ENCODE measurements at places on chromosomes 7 and 10.
A peak's percentile ranks its signal among the peaks of the same experiment; 100 is the strongest.

- no peak for DNase-seq
These were observed 21.1 kb downstream of the LIMK1 start for GRCh38 chr7:74104702-74105101.

DNA sequence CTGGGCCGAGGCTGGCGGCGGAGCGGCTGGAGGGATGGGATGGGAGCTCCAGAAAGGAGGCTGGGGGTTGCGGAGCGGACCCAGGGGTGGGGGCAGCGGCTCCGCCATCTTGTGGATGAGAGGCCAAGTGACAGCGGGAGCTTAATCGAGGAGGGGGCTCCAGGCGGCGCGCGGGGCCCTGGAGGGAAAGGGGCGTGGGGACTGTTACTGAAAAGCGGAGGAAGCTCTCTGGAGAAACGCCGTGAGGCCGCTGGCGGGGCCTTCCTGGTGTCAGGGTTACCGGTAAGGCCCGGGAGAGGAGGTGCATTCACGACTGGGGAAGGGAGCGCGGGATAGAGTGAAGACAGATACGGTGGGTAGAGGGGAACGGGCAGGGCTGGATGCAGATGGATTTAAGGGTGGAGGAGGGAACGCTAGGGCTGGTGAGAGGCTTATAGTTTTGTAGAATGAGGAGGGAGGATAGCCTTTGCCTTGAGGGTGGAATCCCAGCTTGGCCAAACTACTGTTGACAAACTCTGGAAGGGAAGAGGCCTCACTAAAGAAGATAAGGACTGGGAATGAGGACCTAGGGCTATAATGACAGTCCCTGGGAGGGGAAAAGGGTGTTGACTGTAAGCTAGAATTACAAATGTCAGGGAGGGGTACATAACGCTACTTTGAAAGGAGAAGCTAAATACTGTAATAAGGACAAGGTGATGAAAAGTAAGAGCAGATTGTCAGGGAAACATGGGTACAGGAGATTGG lies 535 bp downstream of the BTRC start:
- DNase-seq, result peak; percentile 3

DNA sequence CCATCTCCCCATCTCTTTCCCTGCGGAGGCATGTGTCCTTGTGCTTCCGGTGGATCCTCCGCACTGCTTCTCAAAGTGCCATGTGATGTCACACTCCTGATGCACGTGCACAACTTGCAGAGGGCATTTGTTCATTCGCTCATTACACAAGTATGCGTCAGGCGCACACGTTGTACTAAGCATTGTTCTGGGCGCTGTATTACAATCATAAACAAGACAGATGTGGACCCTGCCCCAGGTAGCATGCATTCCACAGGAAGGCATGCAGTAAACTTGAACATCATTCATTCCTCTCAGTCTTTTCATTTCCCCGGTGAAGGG lies 9.0 kb upstream of the RAMP3 start:
- no peak for DNase-seq

- DNase-seq, result no peak
These were observed 184.2 kb downstream of the GPAM start for GRCh38 chr10:111999205-111999914.

DNA sequence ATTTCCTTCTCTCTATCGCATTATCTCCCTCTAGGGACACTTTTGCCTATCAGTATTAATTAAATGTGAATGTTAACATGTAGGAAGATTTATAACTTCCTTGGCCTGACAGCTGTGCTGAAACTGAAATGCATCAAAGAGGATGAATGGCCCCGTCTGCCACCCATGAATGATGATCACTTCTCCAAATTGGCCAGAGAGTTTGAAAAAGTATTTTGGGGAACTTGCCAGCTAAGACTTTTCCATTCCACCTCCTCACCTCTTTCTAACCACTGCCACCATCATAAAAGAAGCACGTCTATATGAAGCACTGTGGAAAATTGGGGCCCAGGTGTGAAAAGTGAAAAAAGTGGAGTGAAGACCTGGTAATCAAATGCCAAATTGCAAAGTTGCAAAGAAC lies 25.4 kb upstream of the ST8SIA6 start:
- no peak for DNase-seq

DNA sequence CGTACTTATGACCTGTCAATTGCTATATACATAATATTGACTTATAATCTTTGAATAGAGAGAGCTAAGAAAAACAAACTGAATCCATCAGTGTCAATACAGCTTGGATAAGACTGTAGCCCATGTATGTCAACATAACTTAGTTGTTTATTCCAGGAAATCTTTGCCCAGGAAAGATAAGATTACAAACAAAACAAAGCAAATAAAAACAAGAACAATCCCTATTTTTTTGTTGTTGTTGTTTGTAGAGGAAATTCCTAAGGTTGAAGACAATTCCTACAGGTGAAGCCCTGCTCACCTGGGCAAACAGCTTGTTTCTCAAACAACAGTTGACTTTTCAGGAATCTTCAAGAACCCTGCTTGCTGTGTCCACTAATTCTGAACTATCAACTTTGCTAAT lies 76.0 kb downstream of the HYCC1 start:
- no peak for DNase-seq

- DNase-seq, result no peak
These were observed 89.1 kb downstream of the CDK6 start for GRCh38 chr7:92747041-92747835.

- DNase-seq, result no peak
These were observed 12.3 kb downstream of the CFAP46 start for GRCh38 chr10:132929953-132930548.

- no peak for DNase-seq
These were observed 467.8 kb downstream of the ARL4A start for GRCh38 chr7:13155188-13155587.

DNA sequence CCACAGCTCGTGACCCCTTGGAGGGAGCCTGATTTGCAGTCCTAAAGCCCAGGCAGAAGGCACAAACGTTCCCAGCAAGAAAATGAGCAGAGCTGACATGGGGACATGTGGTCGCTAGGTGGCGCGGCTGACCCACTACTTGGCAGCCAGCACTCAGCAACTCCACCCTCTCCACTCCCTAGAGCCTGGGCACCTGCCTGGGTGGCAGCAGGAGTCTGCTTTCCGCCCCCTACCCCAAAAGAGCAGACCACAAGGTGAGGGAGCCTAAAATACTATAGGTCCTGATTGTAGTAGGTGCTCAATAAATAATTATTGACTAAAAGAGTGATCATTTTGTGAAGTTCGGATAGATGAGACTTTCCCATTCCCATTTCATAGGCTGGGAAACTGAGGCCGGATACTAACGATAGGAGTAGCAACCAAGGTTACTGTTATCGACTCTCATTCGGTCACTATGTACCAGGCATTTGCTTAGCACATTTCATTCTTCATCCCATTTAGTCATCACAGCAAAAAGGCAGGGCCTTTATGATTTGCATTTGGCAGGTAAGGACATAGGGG lies 57.4 kb downstream of the NEUROG3 start:
- DNase-seq, result no peak

DNA sequence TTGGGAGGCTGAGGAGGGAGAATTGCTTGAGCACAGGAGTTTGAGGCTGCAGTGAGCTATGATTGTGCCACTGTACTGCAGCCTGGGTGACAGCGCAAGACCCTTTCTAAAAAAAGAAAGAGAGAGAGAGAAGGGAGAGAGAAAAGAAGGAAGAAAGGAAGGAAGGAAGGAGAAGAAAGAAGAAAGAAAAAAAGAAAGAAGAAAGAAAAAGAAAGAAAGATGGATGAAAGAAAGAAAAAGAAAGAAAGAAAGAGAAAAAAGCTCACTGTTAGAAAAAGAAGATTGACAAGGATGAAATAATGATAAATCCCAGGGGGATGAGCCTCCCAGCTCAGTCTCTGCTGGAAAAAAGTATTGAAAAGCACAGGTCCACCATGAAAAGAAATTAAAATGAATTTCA lies 22.8 kb upstream of the CARD11 start:
- DNase-seq, result no peak

GRCh38 chr10:3241967-3242650 lies 69.5 kb upstream of the PITRM1 start:
- DNase-seq, result no peak

DNA sequence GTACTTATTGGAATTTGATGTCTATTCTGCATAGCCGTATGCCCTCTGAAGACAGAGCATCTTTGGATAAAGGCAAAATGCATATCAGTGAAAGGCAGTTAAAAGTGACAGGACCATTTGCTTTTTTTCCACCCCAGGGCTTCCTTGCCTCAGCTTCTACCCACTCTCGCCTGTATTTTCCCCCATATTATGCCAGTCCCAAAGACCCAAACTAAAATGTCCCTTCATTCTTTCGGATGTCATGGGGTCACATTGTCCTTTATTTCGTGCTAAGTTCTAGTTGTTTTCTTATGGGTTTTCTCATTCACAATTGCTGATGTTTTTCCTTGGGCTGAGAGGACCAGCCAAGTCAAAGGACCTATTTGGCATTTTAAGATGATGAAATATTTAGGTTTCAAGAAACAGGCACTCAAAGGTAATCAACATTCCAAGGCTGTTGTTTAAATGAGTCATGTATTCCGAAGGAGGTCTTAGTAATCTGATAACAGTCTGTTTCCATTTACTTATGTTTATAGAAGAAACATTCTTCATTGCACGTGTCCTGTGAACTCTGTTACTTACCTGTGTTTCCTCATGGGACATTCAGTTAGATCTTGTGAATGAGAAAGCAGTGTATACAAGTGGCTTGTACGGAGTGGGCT lies 74.1 kb downstream of the DNAH11 start:
- no peak for DNase-seq

DNA sequence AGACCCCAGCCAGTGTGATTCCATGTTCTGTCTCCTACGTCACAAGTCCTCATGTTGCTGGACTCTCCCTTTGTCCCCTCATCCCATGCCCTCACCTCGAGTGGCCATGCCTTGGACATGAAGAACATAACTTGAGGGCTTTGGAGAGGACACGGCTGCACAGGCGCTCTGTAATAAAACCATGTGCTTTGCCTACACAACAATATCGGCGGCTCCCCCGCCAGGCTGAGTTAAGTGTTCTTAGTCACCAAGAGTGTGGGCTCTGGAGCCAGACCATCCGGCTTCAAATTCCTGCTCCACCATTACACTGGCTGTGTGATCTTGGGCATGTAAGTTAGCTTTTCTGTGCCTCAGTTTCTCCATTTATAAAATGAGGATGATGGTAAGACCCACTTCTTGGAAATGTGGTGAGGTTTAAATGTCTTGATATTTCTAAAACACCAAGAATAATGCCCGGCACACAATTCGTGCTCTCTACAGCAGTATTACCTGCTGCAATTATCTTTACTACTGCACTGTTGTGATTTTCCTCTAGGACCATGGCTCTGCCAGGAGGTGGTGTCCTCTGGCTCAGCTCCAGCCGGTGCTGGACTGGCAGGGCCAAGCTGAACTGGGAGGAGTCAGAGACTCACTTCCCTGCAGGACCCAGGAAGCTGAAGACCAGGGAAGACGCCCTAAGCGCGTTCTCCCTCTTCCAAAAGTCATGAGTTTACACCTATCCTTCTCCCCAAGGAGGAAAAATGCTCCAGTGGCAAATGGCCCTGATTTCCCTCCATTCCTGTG lies 15.7 kb downstream of the SLIT1 start:
- no peak for DNase-seq

GRCh38 chr7:135386181-135386580 lies 123.7 kb downstream of the CNOT4 start:
- DNase-seq, result no peak

DNA sequence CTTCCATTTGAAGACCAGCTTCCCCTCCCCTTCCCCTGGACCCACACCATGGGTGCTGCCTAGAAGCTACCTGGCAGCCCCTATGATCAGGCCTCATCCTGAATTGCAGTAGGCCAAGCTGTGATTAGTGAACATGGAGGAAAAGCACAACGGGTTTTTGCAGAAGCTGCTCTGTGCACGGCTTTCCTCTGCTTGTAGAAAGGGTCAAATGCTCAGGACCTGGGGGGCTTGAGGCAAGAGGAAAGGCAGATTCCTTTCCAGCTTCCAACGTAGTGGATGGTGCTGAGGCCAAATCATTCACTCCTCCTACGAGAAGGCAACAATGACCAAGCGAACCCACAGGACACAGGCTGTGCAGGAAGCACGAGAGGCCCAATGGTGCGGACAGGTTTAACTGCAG lies 410.3 kb upstream of the SHH start:
- no peak for DNase-seq

- DNase-seq, result no peak
These were observed 4.7 kb downstream of the CPA1 start for GRCh38 chr7:130384841-130385599.

GRCh38 chr10:91630625-91631024 lies 2.2 kb downstream of the PPP1R3C start:
- DNase-seq, result no peak

DNA sequence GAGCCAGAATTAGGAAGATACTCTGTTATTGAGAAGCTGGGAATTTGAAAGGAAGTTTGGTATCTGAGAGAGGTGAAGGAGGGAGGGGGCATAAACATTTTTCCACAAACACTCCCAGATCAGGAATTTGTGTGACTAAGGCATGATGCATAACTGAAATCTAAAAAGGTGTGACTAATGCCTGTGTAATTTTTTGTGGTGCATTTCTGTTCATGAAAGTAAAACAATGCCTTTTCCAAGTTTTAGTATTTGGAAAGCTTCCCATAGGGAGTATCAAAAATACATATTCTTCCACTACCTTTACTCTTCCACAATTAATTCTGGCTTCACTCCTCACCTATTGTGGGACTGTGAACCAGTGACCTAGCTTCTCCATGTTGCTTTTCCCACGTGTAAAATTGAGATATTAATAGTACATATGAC lies 56.4 kb upstream of the CAV2 start:
- DNase-seq, result no peak

- no peak for DNase-seq
These were observed 40.6 kb downstream of the TMEM60 start for GRCh38 chr7:77757589-77757988.

DNA sequence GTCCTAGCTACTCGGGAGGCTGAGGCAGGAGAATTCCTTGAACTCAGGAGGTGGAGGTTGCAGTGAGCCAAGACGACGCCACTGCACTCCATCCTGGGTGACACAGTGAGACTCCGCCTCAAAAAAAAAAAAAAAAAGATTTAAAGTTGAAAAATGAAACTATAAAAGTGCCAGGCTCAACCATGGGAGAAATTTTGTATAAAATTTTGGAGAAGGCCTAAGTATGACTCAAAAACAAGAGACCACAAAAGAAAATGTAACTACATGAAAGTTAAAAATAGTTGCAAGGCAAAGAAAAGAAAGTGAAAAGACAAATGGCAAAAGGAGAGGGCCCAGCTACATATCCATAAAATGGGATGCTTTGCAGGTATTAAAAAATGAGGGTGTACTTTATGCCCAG lies 104.1 kb downstream of the ARHGAP22 start:
- no peak for DNase-seq

DNA sequence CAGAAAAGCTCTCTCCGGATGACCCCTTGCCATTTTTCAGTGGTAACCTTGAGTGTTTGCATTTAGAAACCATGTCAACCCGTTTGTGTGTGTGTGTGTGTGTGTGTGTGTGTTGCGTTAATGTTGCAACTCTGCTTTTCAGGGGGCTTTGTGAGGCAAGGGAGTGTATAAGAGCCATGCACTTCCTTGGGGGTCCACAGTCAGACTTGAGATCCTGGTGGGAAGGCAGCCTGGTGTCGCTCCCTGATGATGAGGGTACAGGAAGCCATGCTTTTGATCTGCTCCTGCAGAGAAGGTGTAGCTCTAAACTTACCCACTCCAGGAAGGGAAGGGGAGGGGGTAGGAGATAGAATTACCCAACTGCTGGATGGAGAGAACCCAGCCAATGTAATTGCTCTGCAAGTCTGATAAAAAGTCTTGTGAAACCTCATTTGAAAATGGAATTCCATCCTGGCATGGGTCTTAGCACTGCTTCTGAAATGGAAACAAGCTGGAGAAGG lies 10.7 kb downstream of the GRK5 start:
- DNase-seq, result no peak
